GM04503 (cell line): ENCODE measurements at places on chromosomes 5 and 9.
A peak's percentile ranks its signal among the peaks of the same experiment; 100 is the strongest.

GRCh38 chr5:99926463-99926862 is 608.7 kb upstream of the FAM174A start:
- no peak for DNase-seq

GRCh38 chr5:149170299-149170698 is 29.0 kb downstream of the ABLIM3 start:
- DNase-seq = no peak

DNA sequence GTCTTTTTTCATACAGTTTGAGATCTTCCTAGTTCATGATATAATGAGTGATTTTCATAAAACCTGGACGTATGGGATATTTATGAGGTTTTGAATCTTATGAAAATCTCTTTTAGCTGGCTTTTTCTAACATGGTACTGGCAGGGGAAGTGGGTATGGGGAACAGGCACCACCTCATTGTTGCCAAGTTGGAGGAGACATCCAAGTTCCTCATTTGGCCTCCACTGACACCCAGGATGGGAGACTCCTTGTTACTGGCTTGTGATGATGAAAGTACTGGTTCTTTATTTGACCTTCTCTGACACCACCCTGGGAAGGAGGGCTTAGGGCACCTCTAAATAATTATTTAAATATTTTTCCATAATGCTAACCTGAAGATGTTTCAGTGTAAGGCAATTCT is 4.0 kb upstream of the TNPO1 start:
- DNase-seq = no peak

GRCh38 chr5:151676719-151677118 is 10.0 kb downstream of the SPARC start:
- no peak for DNase-seq

DNA sequence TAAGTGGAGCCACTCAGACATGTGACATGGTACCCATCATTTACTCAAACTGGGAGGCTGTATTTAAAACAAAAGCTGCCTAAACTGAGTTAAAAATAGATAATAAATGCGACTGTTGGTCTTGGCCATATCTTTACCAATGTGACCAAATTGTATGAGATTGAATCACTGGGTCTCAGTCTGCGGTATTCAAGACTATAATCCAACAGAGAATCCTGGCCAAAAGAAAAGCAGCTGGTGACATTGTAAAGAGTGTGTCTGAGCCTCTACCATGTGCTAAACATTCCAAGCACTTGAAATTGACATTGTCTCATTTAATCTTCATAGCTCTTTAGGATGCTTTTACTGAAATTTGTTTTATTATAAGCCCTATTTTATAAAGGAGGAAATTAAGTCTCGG is 282.6 kb downstream of the ZNF608 start:
- DNase-seq = no peak

DNA sequence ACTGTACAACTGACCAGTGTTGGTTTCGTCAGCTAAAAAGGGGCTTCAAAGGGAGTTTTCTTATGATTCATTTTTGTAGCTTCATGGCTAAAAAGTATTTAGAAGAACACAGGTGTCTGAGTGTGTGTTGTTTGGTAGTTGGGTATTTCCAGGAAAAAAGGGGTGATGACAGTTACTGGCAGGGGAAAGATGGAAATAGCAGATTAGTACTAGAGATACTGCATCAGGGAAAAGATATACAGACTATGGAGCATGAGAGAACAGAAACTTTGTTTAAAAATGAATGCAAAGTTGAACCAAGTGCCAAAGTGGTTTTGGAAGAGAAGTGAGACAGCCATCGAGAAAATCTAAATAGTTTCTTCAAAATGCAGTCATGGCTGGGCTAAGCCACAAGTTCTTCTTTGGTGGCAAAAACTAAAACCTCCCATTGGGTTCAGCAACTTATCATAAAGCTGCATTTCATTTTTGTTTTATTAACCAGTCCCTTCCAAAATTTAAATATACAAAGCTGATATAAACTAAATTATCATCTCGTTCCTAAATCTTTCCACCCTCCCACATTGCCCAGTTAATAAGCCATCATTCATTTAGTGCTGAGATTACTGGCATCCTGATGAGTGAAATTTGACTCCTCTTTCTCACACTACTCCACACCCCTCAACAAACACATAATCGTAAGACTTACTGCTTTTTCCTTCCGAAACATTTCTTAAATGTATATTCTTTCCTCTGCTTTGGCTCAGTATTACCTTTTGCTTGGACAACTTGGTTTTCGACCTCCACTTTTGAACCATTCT is 33.5 kb downstream of the ELL2 start:
- no peak for DNase-seq

GRCh38 chr5:131475541-131475941 is 159.5 kb downstream of the RAPGEF6 start:
- DNase-seq = peak; percentile 21

- no peak for DNase-seq
Measured at GRCh38 chr9:87818308-87818707, 64.4 kb upstream of the SPATA31E1 start.

DNA sequence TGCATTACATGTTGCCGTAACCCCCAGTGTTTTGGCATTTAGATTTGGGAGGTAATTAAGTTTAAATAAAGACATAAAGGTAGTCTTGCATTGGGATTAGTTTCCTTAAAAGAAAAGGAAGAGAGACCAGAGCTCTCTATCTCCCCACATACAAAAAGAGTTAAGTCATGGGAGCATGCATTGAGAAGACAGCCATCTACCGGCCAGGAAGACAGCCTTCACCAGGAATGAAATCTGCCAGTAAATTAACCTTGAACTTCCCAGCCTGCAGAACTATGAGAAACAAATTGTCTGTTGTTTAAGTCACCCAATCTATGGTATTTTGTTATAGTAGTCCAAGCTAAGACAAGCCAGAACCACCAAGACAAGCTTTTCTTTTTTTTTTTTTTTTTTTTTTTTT is 567.0 kb upstream of the CDH18 start:
- no peak for DNase-seq

- no peak for DNase-seq
Measured at GRCh38 chr9:137021979-137022661, 5.9 kb downstream of the ABCA2 start.
